ENCODE measurements at places on chromosomes 12 and 14.

GRCh38 chr14:77086017-77086727 is 11.9 kb upstream of the CIPC start:
- DNase-seq: no peak

- no peak for DNase-seq
Measured at GRCh38 chr12:81360916-81361315, 283.0 kb downstream of the ACSS3 start.

DNA sequence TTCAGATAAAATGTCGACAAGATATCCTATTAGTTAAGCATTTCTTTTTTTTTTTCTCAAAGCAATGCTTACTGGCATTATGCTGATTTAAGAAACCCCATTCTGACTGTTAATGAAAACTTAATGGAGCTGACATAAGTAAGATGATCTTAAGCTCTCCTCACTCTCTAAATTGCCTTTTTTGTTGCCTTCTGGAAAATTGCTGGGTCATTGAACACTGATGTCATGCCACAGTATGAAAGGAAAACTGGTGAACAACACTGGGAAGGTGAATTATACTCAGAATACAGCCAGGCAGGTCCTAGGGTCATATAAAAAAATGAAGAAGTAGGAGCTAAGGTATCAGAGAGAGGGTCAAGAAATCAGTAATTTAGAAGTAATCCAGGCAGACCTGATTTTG is 179.9 kb downstream of the BTG1 start:
- no peak for DNase-seq

- DNase-seq: no peak
Measured at GRCh38 chr14:101476258-101476915, 84.9 kb upstream of the DIO3 start.

GRCh38 chr14:32940711-32941667 is 2.3 kb downstream of the NPAS3 start:
- no peak for DNase-seq

DNA sequence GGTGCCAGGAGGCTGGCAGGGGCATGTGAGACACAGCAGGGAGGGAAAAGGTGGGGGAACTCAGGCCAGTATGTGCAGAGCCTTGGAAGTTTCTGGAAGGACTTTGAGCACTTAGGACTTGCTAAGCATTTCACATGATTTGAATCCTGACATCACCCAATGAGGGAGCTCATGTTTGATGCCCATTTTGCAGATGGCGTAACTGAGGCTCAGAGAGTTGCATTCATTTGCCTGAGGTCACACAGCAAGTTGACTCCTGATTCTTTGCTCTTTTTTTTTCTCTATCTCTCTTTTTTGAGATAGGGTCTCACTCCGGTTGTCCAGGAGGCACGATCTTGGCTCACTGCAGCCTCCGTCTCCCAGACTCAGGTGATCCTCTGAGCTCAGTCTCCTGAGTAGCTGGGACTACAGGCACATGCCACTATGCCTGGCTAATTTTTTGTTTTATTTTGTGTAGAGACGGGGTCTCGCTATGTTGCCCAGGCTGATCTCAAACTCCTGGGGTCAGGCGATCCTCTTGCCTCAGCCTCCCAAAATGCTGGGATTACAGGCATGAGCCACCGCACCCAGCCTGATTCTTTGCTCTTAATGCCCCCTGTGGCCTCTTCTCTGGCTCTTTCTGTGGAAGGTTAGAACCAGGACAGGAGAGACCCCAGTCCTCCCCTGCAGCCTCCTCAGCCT is 246.1 kb downstream of the RBM19 start:
- no peak for DNase-seq

DNA sequence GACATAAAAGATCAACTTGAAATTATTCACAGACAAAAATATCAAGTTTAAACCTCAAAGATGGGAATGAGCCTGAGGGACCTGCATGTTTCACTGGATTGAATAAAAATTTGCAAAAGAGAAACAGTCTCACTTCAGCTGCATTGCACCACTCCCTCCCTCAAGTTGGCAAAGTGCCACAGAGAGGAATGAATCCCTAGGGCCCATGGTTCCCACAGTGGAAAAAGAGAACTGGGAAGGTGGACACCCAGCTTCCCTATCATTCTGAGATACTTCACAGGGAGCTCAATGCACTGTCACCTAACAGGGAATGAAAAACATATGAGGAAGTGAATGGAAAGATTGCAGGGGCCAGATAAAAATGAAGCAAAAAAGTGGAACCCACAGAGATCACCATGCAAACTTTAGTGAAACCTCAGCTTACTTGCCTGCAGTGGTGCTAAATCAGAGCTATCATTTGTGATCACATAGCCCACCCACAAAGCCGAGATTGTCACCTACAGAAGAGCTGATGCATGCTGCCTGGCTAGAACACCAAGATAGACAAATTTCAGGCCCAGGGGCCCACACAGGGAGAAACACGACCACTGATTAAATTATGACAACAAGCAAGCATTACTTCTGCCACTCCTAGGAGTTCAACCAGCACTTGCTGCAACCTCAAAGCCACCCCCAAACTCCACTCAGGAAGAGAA is 911.3 kb downstream of the LRFN5 start:
- no peak for DNase-seq

DNA sequence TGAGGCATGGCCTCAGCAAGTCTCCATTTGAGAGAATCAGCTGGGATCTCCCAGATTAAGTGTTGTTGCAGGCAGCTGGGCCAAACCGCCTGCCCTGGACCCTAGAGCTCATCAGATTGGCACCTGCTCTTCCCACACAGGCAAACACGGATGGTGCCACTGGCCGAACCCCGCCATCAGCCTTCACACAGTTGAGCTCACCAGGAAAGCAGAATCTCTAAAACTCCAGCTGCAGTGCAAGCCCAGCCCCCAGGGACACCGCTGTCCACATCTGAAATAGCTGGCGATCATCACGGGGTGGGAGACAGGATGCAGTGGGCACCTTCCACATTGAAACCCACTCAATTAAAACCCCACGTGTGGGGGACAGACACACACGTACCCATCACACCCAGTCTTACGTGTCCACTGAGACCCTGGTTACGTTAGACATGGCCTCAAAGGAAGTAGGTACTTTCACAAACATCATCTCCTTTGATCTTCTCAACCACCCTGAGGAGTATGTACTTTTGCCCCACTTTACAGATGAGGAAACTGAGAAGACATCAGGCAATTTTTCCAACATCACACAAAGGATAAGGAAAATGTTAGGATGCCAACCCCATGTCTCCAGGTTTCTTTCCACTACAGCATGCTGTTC is 88.8 kb downstream of the SINHCAF start:
- DNase-seq: peak; percentile 19

DNA sequence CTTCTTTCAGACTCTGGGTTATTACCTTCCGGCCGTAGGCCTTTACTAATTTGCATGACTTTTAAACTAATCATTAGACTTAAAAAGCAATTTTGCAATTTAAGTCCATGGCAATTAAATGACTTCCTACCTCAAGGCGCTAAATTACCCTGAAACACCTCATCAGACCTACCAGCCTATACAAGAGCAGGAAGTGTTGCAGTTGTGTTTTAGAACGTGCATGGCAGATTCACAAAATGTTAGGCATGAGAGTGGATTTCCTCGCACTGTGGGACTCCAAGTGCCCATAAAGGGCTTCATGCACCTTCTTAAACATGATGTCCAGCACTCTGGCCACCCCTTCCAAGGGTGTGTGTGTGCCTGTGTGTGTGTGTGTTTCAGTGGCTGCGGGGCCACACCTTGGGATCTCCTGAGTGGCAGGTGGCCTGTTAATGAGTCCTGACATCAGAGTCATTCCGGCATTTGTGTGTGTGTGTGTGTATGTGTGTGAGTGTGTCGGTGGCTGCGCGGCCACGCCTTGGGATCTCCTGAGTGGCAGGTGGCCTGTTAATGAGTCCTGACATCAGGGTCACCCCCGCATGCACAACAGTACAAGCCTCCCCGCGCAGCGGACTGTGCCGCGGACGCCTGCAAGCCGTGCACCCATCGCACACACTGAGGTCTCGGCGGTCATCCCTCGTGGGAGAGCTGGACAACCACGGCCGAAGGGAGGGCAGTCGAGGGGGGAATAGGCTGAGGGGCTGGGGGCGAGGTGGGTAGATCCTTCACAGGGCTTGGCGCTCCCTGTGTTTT is 900 bp downstream of the C2CD5 start:
- DNase-seq: peak; percentile 42

- no peak for DNase-seq
Measured at GRCh38 chr14:24316597-24316950, 5.3 kb downstream of the LTB4R start.

Measured in SJSA1 (cell line).